NCI-H1092 (cell line): ENCODE measurements at places on chromosomes 4 and X.

GRCh38 chr4:109032671-109033070, 269.8 kb downstream of the COL25A1 start:
- no peak for DNase-seq

GRCh38 chr4:23945451-23946017, 55.7 kb upstream of the PPARGC1A start:
- no peak for DNase-seq

DNA sequence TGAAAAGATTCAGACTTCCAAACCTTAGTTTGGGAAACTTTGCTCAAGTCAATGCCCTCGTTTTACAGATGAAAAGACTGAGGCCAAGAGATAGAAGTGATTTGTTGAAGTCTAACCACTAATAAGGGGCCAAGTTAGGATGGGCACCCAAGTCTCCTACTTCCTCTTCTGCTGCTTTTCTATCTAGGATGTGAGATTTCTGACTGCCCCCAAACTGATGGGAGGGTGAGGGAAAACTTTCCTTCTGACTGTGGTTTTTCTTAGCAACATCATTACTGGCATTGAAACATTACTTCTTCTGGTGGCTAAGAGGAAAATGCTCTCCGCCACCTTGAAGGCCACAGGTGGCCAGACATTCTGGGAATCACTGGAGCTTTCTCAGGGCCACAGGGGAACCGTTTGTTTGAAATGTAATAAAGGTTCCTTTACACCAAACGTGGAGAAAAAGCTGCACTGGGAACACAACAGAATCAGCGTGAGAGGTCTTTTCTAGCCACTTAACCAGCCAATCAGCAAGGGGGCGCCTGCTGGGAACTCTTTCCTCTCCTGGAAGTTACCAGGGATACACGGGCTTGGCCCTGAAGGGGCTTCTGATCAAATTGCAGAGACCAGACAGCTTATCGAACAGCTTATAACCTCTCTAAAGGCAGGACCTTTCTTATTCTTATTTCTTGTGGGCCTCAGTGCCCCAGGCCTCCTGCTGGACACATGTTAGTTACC, 115.9 kb upstream of the TEX13D start:
- DNase-seq = no peak

DNA sequence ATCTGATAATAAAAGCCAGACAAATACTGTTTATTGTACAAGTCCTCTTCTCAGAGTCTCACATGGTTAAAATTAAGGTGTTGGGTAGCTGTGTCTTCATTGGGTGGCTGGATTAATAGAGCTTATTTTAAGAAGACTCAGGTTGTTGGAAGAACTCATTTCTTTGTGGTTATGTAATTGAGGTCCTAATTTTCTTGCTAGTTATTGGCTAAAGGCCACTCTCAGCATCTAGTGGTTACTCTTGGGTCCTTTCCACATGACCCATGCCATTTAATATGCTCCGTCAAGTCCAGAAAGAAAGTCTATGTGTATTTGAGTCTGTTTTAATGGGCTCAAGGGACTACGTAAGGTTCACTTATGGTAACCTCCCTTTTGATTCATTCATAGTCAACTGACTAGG, 1668.6 kb upstream of the AGA start:
- no peak for DNase-seq

GRCh38 chr4:118950224-118950623, 61.6 kb downstream of the SYNPO2 start:
- DNase-seq = no peak

- no peak for DNase-seq
Measured at GRCh38 chr4:119026662-119027444, 108.8 kb upstream of the MYOZ2 start.

- no peak for DNase-seq
Measured at GRCh38 chrX:104482757-104483156, 83.2 kb upstream of the IL1RAPL2 start.

GRCh38 chr4:25865586-25865985, 2.8 kb upstream of the SEL1L3 start:
- DNase-seq = no peak

DNA sequence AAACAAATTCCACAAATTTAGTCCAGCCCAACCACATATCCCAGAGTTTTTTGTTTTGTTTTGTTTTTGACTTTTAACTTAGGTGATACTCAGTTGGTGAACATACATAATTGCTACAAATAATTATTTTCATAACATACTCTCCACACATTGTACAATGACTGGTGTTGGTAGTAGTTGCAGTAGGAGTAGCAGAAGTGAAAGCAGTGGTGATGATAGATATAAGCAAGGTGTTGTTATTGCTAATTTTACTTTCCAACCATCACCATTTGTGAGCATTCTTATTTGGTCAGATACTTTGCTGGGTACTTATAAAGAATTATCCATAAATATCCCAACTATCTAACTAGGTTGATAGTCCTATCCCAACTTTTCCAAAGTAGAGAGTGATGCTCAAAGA, 47.3 kb downstream of the ARHGAP24 start:
- no peak for DNase-seq

- no peak for DNase-seq
Measured at GRCh38 chr4:148740701-148741100, 298.5 kb upstream of the NR3C2 start.

DNA sequence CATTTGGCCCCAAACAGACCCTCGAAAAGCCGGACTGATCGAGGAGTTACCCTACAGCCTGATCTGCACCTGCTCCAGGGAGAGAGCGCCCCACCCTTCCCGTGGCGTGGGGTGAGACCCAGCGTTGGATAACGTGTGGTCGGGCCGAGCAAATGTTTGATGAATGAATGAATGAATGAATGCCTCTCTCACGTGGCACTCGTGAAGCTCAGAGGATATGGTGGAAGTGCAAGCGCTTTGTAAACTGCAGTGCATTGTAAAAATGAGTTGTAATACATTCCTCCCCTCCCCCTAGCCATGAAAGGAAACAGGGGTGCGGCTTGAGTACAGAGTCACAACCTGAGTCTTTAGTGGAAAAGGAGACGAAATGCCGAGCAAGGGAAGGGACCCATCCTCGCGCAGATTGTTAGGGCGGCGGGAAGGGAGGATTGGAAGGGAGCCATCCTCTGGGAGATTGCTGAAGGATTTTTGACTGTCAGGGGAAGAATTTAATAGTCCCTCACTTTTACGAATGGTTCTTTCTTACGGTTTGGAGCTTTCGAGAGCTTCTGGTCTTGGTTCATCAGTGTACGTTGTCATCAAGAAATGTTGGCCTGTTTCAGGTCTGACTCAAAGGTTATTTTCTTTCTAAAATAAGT, 772 bp upstream of the FBXW7 start:
- DNase-seq = no peak

- DNase-seq = no peak
Measured at GRCh38 chr4:8220661-8221450, 21.8 kb downstream of the SH3TC1 start.

DNA sequence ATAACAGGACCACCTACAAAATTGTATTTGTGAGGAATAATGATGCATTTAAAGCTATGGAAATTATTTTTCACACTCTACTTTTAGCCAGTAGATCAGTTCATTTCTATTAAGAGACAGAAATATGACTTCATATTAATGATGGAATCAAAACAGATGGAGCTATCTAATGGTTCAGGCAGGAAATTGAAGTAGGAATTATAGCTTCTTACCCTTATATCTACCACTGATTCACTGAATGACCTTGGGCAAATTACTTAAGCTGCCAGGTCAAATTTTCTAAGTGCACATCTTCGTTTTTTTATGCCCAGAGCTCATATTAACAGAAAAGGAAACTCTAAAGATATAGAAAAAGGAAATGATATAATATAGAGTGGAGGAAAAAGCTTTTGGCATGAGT, 323.1 kb downstream of the PCDH10 start:
- DNase-seq = no peak

GRCh38 chr4:88858752-88859151, 161.1 kb upstream of the NAP1L5 start:
- DNase-seq = no peak

GRCh38 chr4:120616-121015, 3.7 kb upstream of the ZNF718 start:
- no peak for DNase-seq

DNA sequence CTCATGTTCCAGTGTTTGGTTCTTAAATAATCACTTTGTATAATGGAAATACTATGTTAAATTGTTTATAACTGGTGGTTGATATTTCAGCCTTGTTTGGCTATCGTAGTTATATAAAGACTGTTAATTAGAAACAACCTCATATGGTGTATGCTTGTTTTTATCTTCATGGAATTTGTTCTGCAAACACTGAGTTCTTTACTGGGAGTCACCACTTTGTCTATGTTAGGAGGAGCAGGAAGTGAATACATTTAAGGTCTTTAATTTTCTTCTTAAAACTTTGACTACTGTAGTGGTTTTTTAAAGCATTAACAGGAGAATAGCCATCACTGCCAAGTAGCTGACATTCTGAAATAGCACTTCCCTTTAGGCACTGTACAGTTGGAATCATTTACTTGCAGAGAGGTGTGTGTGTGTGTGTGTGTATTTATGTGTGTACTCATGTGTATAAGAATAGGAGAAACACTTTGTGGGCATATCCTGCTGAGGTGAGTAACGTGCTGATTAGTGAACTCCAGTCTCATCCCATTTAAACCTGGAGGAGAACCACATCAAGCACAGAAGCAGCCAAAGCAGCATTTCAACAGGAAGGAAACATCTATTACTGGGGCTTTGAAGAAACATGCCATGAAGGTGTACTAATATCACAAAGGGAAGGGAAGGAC, 37.8 kb downstream of the TET2 start:
- no peak for DNase-seq

DNA sequence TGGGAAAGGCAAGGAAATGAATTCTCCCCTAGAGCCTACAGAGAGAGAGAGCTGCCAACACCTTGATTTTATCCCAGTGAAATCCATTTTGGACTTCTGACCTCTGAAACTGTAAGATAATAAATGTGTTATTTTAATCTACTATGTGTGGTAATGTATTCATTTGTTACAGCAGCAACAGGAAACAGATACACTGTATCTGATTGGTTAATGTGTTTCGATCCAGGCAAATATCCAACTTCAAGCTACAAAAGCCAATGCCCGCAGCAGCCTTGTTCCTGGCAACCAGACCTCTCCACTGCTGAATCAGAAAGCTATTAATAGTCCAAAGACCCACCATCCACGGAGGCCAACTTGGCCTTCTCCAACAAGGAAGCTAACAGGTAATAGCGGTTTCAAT, 318.1 kb downstream of the PTTG2 start:
- DNase-seq = no peak

- no peak for DNase-seq
Measured at GRCh38 chrX:139930916-139931645, 1.8 kb downstream of the ATP11C start.

DNA sequence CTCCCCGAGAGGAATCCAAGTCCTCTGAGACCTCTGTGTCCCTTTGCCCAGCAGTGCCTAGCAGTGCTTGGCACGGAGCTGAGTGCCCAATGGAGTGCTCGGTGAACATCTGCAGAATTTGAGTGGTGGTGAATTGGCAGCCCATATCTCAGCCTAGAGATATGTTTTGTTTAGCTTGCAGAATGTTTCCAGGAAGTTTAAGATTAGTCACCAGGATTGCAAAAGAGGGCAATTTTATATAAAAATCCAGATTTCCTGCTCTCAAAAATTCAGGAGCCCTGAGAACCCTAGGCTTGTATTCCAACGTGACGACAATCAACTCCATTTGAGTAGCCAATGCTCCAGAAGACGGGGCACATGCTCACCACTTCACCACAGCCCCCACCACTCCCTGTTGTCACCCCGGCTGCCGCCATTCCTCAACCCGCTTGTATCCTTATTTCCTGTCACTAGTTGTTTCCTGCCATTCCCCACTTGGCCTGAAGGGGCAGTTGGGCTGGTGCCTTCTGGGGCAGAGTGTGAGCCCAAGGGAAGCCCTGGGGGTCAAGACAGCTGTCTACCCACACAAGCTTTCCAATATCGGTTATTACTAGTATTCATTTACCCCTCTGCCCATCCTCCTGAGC, 116.9 kb downstream of the EFNB1 start:
- no peak for DNase-seq

GRCh38 chr4:61200916-61201526, 895 bp downstream of the ADGRL3 start:
- peak; percentile 54 for DNase-seq

DNA sequence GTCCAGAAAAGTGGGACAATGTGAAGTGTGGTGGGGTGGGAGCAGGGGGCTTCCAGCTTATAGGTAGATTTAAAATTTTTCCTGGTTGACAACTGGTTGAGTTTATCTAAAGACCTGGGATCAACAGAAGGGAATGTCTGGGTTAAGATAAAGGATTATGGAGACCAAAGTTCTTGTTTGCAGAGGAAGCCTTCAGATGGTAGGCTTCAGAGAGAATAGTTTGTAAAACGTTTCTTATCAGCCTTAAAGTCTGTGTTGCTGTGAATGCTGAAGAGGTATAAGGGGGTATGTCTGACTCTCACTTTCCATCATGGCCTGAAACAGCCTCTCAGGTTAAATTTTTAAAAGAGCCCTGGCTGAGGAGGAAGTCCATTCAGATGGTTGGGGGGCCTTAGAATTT, 20.5 kb downstream of the MGST2 start:
- DNase-seq = no peak

GRCh38 chr4:8404791-8405515, 35.6 kb downstream of the ACOX3 start:
- DNase-seq = no peak

DNA sequence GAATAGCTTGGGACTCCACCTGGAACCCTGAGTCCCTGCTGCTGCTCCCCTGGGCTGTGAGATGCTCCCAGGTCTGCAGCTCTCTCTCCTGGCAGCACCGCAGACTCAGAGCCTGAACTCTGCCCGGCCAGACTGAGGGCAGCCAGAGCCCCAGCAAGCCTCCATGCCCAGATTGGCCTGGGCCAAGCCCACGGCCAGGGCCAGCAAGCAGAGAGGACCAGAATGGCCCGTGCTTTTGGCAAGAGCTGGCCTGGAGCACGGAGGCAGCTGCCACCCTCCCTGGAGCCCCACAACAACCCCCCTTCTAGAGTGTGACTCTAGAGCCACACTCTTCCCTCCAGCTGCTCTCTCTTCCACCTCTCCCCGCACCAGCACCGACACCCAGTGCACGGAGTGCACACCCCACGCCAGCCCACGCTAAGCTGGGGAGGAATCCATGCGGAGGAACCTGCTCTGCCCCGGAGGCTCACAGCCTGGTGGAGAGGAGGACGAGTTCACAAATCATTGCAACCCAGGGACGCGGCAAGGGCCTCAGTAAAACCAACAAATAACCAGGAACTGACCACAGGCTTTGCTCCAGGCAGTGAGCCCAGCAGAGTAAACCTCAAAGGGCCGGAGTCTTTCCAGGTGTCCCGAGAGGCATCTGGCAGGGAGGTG, 110.3 kb downstream of the HMX1 start:
- DNase-seq = no peak

DNA sequence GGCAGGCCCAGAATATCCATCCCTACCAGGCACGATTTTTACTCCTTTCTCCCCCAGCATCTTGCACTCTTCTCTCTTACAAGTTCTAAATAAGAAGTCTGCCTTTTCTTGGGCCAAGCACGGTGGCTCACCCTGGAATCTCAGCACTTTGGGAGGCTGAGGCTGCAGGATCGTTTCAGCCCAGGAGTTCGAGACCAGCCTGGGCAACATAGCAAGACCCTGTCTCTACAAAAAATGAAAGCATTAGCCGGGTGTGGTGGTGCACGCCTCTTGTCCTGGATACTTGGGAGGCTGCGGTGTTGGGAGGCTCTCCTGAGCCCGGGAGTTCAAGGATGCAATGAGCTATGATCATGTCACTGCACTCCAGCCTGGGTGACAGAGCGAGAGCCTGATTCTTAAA, 64.8 kb downstream of the IRF2 start:
- no peak for DNase-seq

- no peak for DNase-seq
Measured at GRCh38 chr4:174940002-174940401, 21.8 kb downstream of the ADAM29 start.
